ENCODE measurements at places on chromosomes 12 and 14. TPM values are rescaled to one million over a fixed set of nuclear protein-coding genes. Genes with fewer than 3 reads are reported as not detected.

TMEM117 gene
- total RNA-seq: 8.2 TPM

KCNK13 gene
- total RNA-seq: not detected

MDM1 gene
- 9.7 TPM for total RNA-seq

SLC22A17 gene
- 19.5 TPM for total RNA-seq

SLC10A1 gene
- total RNA-seq: not detected

SERPINA5 gene
- total RNA-seq: not detected

E2F7 gene
- 3.9 TPM for total RNA-seq

LIMA1 gene
- 107 TPM for total RNA-seq

TMTC1 gene
- total RNA-seq: 83.5 TPM

IL22 gene
- total RNA-seq: not detected

ARMH4 gene
- 4.0 TPM for total RNA-seq

SPTB gene
- total RNA-seq: 0.14 TPM

RIPK3 gene
- total RNA-seq: 2.5 TPM

BCL2L14 gene
- total RNA-seq: not detected

TOMM20L gene
- total RNA-seq: not detected

ADAM21 gene
- 0.55 TPM for total RNA-seq

A2ML1 gene
- total RNA-seq: 0.09 TPM

RESF1 gene
- 15.3 TPM for total RNA-seq

STYK1 gene
- 0.14 TPM for total RNA-seq

KIF5A gene
- total RNA-seq: 0.09 TPM

LALBA gene
- not detected for total RNA-seq

TROAP gene
- total RNA-seq: 3.7 TPM

KERA gene
- not detected for total RNA-seq

All from smooth muscle cell of bladder (primary cell).